ENCODE measurements at places on chromosomes 1 and 21. TPM values are rescaled to one million over a fixed set of nuclear protein-coding genes. Genes with fewer than 3 reads are reported as not detected.

DNA sequence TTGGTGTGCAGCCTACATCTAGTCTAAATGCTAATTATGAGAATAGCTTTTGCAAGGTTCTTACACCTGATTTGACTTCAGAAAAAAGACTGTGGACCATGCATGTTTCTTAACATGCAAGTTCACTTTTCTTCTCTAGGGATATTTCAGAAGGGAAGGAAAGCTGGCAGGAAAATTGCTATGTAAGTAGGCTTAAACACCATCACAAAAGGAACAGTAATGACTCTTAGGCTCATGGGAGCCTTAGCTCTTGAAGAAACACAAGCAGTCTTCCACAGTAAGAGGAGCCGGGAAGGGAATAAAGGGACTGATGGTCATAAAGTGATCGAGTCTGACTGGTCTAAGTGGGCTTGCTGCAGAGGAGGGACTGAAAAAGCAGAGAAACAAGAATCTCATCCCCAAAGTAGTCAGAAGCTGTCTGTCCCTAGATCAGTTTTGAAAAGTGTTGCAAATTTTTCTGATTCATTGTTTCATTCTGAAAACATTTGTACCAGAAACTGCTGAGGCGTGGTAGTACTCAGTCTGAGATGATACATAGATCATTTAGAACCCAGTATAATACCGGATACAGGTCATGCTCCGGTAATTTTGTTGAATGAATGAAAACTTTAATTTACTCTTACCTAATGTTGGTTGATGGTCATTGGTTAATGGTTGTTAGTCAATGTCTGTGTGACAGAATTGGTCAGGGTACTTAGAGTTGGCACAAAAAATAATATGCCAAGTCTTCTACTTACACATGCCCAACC lies 40.9 kb downstream of the SMYD2 start:
- no peak for DNase-seq

The ARHGEF10L gene
- not detected for total RNA-seq

The NSL1 gene
- total RNA-seq: 40.9 TPM

- DNase-seq: no peak
Observed at GRCh38 chr1:58861076-58861475, 77.2 kb upstream of the JUN start.

DNA sequence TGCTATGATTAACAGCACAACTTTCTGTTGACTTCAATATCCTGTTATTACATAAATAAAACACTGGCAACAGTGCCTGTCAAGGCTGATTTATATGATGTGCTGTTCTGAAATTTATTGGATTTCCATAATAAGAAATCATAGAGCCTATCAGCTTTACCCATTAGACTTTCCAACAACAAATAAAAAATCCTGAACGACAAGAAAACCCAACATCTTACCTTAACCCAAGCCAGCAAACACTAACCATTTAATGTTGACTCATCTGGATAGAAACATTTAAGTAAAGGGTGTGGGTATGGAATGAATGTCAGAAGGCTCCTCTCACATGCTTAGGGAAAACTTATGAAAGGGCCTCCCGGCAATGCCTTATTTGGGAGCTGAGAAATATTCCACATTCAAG lies 165.1 kb downstream of the SLC45A1 start:
- no peak for DNase-seq

DNA sequence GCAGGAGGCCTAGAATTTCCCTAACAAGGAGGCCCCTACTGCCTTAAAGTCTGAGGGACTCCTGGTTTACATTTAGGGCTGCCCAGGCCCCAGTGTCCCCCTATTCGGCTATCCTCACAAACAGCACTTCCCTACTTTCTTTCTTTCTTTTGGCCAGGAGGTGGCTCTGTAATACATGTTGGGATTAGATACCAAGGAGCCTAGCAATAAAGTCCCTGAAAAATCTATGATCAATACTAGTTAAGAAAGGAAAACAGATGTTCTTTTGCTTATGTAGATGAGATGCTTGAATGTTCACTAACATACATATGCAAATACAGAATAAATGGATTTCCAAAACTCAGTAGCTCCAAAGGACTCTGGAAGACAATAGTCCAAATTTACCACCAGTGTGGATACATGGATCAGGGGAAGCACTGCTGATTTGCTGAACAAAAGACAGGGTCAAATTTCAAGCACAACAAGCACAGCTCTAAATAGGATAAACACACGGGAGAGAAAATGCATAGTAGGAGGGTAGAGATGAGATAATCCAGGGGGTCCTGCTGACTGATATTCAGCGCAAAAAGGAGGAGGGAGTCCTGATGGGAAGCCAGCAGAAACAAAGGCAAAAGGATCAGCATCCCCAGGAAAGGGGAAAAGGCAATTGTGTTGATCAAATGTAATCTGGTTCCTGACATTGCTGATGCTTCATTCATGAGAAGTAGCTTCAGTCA lies 240.0 kb downstream of the NUF2 start:
- DNase-seq: no peak

The ANKRD45 gene
- total RNA-seq: 0.11 TPM

The AHDC1 gene
- 10.3 TPM for total RNA-seq

GRCh38 chr1:59701376-59701775 lies 113.4 kb upstream of the HOOK1 start:
- DNase-seq: no peak

GRCh38 chr1:170388489-170388888 lies 143.5 kb upstream of the GORAB start:
- DNase-seq: no peak

Data from activated CD4-positive, alpha-beta T cell treated with anti-CD3 and anti-CD28 coated beads for 36 hours (primary cell).